ENCODE measurements at places on chromosomes 4 and X.

- DNase-seq, result no peak
Observed at GRCh38 chrX:112704187-112704586, 24.4 kb upstream of the LHFPL1 start.

GRCh38 chrX:41245641-41246040 lies 88.3 kb upstream of the DDX3X start:
- DNase-seq, result peak; percentile 67

- DNase-seq, result no peak
Observed at GRCh38 chr4:127788517-127788916, 6.4 kb downstream of the HSPA4L start.

- no peak for DNase-seq
Observed at GRCh38 chr4:177371461-177371860, 61.8 kb downstream of the NEIL3 start.

DNA sequence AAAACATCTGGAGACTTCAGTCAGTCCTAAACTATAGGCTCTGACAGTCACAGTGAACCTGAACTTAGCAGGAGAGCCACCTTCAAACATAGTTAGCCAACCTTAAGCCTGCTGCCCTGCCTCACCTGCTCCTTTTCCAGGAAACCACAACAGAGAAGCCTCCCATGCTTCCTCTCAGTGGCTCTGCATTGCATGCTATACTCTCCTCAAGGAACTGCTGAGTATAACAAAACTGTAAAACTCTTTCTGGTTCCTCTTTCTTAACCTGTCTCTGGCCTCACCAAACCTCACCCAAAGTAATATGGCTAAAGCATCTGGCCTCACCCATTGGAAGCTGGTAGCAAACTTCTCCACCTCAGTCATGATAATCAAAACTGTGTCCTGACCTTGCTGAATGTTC lies 122.1 kb downstream of the ANKRD50 start:
- no peak for DNase-seq

DNA sequence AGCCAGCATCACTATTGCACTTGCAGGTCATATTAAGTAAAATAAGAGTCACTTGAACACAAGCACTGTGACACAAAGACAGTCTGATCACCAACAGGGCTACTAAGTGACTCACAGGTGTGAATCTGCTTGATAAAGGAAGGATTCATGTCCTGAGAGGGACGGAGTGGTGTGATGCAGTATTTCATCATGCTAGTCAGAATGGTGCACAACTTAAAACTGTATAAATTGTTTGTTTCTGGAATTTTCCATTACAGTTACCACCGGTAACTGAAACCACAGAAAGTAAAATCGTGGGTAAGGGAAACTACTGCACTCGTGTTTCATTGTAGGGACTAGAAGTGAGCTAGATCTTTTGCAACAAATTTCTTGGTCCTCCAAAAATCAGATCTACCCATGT lies 109.7 kb downstream of the ELOVL6 start:
- no peak for DNase-seq

DNA sequence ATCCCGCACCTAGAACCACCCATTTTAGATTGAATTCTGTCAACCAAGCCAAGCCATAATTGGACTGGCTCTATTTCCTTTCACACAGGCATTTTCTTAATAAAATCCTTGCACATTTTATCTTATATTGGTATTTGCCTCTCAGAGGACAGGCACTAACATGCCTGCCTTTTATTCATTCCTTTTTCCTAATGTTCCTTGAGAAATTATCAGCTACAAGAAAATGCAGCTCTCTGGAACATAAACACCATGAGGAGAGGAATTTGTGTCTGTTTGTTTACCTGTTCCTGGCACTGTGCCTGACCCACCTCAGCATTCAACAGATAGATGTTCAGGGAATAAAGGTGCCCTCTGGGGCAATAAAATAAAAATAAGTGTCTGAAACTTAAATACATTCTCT lies 116.2 kb downstream of the PDHA2 start:
- no peak for DNase-seq

- DNase-seq, result no peak
Observed at GRCh38 chrX:124719060-124719459, 372.7 kb downstream of the SH2D1A start.

GRCh38 chr4:7708238-7708637 lies 231.4 kb downstream of the AFAP1 start:
- DNase-seq, result no peak

- no peak for DNase-seq
Observed at GRCh38 chr4:18109676-18110075, 88.1 kb upstream of the LCORL start.

DNA sequence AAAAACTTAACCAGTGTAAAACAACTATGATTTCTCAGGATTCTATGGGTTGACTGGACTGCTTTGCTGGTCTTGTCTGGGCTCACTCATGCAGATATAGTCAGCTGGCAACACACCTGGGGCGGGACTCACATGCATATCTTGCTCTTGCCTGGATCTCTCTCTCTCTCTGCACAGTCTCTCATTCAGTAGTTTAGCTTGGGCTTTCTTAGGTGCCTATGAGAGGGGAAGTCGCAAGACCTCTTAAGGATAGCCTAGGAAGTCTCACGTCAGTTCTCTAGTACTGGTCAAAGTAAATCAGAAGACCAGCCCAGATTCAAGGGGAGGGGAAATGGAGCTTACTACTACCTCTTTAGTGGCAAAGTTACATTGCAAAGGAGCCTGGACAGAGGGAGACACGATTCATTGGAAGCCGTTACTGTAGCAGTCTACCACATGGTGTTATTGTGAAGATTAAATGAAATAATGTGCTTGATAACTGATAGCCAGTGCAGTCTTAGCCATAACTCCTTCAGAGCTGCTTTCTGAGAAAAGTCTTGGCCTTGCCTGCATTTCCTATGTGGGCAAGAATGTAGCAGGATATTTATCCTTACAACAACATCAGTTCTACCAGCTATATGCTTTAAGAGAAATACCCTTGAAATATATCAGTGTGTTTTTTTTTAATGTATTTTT lies 2.1 kb downstream of the COPS4 start:
- no peak for DNase-seq

DNA sequence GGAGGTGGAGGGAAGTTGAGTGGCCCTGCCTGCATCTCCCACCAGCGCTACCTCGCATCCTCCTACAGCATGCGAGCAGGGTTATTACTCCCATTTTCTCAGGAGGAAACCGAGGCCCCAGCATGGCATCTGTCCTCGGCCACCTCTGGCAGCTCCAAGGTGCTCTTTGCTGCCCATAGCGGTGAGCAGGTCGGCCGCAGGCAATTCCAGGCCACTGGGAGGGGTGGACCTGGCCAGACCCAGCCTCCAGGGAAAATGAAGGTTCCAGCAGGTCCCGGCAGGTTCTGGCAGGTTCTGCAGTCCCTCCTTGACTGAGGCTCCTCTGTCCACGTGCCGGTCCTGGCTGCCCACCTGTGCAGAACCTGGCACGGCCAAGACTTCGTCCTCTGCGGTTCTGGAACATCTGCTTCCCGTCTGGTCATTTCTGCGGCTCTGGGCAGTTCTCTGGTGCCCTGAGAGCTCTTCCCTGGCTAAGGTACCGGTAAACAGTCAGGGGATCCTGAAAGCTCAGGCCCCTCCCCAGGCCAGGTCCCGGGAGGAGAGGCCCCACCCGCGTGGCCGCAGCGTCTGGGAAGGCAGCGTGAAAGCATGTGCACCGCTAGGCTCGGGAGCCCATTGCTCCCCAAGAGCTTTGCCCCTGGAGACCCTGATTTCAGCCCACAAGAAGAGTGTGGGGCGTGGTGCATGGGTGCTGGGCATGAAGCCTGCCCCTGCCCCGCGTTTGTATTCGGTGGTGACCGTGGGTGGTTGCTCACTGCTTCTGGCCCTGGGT lies 112.0 kb upstream of the ADRA2C start:
- no peak for DNase-seq

DNA sequence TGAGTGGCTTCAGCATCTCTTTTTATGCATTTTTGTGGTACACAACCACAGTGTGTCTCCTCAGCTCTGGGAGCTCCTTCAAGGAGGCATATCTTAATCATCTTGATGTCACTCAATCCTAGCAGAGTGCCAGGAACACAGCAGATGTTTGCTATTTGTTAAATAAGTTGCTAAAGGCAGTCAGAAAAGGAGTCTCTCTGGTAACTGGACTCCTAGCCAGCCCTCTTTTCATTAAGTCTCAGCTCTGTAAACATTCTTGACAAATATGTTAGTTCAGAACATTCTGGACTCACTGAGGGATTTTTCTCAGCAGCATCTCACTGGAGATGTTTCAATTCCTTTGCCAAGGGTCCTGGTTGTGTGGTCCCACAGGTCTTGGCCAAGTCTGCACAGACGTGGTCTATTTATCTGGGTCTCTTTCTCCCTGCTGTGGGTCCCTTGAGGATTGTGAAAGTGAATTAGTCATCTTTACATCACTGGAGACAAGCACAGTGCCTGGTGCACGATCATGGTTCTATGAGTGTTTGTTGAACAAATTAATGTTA lies 20.3 kb upstream of the FAM9C start:
- peak; percentile 73 for DNase-seq

DNA sequence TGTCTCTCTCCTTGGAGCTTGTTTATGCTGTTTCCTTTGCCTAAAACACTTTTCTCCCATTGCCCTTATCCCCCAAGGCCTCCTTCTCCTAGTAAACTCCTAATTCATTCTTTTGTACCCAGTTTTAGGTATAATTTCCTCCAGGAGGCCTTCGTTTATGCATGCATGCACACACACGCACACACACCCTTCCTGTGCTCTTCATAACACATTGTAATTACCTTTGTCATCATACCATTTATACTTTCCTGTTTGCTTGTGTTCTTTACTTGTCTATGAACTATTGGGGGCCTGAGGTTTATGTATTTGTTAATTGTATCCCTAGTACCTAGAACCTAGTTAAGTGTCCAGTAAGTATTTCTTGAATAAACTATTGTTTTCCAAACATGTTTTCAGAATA lies 45.5 kb downstream of the XIAP start:
- DNase-seq, result no peak

DNA sequence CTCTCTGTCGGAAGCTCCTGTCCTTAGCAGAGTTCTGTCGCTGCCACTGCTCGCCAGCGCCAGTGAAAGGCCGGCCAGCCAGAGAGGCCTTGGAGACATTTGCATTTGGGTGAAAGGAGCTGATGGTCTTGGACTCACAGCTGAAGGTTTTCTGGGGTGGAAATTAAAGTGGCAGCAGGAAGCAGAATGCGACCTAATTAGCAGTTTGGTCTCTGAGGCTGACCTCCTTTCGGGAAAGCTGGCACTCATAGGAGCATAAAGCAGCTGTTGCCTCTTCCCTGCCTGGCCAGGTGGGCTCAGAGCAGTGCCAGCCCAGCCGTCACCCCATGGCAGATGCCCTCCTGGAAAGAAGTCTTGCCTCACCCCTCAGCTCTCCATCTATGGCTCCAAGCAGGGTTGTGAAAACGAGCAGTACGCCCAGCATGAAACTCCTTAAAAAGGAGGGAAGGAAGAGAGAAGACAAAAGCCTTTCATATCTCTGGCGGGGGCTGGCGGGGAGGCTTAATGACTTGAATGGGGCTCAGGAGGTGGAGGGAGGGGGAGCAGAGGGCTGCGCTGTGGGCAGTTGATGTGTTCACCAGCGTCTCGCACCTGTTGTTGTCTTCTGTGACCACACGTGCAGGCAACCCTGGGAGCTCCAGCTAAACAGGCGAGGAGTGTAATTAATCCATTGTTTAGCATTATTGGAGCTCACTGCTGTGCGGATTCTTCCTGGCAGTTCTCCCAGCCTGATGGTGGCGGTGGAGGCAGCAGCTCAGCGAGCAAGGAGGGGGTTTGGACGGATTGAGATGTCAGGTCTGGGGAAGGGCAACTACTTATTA lies 264.0 kb downstream of the MID1IP1 start:
- DNase-seq, result no peak

GRCh38 chr4:15717086-15717485 lies 14.2 kb downstream of the BST1 start:
- peak; percentile 67 for DNase-seq

DNA sequence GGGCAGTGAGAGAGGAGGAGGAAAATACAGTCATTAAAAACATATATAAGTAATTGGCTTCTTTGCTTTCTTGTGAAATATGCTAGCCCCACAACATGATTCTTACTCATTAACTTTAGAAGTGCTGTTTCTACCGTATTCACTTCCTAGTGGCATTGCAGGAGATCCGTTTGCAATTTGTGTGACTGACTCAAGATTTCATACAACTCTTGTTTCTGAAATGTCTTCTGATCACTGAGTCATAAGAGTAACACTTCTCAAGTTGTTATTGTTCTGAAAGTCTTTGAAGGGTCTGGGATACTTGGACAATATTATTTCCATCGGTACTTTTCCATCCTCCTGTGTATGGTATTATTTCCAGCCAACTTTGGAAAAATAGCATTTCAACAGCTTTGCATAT lies 310.8 kb downstream of the PACRGL start:
- no peak for DNase-seq

- no peak for DNase-seq
Observed at GRCh38 chrX:111151764-111152163, 55.8 kb downstream of the PAK3 start.

DNA sequence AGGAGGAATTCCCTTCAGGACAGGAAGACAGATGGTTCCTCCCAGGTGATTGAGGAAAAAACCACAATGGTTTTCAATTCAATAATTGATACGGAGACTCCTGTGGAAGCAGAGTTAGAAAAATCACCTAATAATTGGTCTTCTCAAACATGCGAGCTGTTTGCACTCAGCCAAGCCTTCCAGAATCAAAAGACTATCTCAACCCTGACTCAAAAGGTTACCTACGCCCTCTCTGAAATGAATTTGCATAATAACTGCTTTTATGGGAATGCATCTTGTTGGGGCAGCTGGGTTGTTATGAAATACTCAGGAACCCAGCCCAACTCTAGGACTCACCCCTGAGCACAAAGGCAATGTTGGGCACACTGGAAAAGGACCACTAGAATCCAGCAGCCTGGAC lies 66.9 kb upstream of the ARSJ start:
- no peak for DNase-seq

DNA sequence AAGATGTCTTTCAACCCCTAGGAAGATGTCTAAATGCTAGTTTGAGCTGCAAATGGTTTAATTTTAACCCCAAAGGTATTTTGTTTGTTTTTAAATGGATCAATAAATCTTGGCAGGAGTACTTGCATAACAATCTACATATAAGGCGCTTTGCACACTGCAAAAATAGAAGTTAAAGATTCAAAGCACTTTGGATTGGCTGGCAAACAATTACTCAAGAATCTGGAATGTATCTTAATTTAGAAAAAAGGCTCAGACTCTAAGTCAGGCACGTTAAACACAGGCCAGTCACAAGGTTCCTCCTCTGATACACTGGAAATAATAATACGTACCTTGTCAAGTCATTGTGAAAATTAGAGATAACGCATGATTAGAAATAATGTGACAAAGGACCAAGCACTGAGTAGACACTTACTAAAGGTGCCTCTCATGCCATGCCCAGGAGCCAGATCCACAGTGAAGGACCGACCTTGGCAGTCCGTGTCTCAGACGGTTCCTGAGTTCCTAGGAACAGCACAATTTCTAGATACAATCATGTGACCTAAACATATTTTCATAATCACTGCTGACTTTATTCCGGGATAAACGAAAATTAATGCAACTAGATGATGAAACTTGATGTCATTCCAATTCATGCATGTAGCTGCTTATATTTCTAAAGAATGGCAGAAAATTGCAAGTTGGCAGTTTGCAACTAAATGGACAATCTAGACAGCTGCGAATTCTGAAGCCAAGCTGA lies 49.6 kb downstream of the PROM1 start:
- no peak for DNase-seq

GRCh38 chrX:69150281-69150960 lies 14.8 kb downstream of the PJA1 start:
- DNase-seq, result no peak

All from AG08395 (cell line).